ENCODE measurements at places on chromosomes 4 and X.
A peak's percentile ranks its signal among the peaks of the same experiment; 100 is the strongest.

- DNase-seq: no peak
These were observed 124.9 kb upstream of the POF1B start for GRCh38 chrX:85504381-85504780.

- DNase-seq: no peak
These were observed 180.7 kb upstream of the DIPK2B start for GRCh38 chrX:45381366-45381765.

GRCh38 chr4:41373221-41373620 is 116.5 kb downstream of the UCHL1 start:
- DNase-seq: no peak

- peak; percentile 56 for DNase-seq
These were observed 770 bp downstream of the SMAD1 start for GRCh38 chr4:145482209-145483037.

GRCh38 chrX:49257846-49258748 is 6.4 kb downstream of the FOXP3 start:
- no peak for DNase-seq

DNA sequence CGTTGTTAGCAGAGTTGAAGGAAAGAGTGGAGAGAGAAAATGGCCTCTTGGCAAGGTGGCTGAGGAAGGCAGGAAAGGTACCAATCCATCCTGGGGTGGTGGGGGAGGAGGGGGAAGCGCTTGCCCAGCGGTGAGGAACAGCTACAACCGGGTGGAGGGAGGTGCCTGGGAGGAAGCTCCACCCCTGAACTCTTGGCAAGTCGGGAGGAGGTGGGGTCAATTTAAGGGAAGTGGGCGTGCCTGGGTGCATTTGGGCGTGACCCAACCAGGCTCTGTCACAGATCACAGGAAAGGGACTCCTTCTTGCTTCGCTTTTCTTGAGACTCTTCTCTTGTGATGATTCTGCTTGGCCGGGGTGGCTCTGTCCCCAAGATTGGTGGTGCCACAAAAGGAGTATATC is 41.7 kb downstream of the BCORL1 start:
- DNase-seq: peak; percentile 32

DNA sequence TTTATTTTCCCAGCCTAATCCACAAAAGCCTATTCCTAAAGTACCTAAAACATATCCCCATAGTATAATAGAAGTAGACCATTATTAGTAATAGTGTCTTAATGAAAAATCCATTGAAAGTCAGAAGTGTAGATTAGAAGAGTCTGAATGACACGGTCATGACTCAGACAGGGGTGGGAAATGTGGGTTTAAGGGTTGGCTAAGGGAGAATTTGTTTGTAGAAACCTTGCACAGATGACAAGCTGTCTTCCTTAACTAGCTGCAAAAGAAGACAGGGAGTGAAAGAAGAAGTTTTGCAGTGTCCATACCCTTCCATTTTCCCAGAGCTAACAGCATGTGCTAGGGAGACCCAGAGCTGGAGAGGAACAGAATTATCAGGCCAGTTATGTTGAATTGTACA is 242.7 kb upstream of the ETNPPL start:
- DNase-seq: no peak

GRCh38 chr4:151991001-151991883 is 230.4 kb upstream of the GATB start:
- no peak for DNase-seq

DNA sequence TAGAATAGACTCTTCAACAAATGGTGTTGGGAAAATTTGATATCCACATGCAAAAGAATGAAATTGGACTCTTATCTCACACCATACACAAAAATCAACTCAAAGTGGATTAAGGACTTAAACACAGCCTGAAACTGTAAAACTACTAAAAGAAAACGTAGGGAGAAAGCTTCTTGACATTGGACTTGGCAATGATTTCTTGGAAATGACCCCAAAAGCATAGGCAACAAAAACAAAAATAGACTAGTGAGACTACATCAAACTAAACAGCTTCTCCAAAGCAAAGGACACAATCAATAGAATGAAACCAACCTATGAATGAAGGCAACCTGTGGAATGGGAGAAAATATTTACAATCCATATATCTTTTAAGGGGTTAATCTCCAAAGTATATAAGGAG is 94.7 kb upstream of the INTU start:
- no peak for DNase-seq

DNA sequence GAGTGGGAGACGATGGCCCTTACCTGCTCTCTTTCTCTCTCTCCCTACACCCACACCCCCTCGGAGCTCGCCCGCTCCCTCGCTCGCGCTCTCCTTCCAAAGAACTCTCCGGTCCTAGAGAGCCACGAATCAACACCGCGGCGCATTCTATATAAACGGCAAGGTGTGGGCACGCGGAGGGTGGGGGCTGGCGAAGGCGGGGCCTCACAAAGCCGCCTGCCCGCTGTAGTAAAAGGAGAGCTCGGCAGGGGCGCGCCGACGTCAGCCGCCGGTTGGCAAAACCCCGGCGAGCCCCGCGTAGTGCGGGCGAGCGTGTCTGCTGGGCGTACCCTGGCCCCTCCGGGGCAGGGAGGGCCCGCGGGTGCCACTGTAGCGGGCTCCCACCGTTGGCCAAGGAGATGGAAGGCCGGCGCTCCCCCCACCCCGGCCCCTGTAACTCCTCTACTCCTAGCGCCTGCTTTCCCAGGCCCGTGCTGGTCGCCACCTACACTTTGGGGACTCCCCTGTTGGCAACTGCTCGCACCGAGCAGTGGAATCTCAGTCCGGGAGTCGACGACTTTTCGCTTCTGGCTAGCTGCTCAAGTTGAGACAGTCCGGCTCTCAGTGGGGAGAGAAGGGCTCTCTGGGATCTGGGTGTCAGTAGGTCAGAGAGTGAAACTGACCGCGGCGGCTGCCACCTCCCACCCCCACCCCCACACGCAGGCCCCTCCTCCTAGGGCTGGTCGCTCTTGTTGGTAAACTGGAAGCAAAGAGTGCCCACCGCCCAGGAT is 325.5 kb upstream of the F9 start:
- DNase-seq: no peak

Data from activated CD8-positive, alpha-beta memory T cell treated with anti-CD3 and anti-CD28 coated beads for 4 hours (primary cell).